ENCODE measurements at places on chromosomes 5 and 9. TPM values are rescaled to one million over a fixed set of nuclear protein-coding genes. Genes with fewer than 3 reads are reported as not detected.

GRCh38 chr9:83930881-83931280 lies 9.6 kb upstream of the KIF27 start:
- no peaks in the 10 kb centered on the region for H3K27me3 ChIP-seq
- no peak overlapping the region for H3K27ac ChIP-seq
- H3K4me1 ChIP-seq = no peaks in the 10 kb centered on the region

GRCh38 chr9:92696619-92697018 lies 26.7 kb upstream of the IPPK start:
- H3K4me3 ChIP-seq = no peak overlapping the region
- H3K27ac ChIP-seq = no peak overlapping the region
- H3K36me3 ChIP-seq = no peaks in the 10 kb centered on the region
- DNase-seq = no peak
- no peaks in the 10 kb centered on the region for H3K4me1 ChIP-seq

DNA sequence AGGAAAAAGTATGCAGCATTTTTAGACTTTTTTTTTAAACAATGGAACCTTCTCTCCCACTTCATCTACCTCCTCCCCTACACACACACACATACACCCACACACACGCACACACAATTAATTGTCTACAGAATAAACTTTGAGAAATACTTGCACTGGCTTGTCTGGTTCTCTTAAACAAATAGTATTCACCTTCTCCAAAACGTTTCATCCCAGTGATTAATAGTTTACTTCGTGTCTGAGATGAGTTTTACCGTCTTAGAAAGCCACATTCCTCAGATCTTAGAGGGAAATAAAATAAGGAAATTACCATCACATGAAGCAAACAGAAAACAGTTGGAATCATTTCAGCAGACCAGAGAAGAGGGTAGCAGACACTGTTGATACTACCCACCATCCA lies 570.6 kb upstream of the CLINT1 start:
- no peaks in the 10 kb centered on the region for H3K4me1 ChIP-seq
- H3K27me3 ChIP-seq = no peaks in the 10 kb centered on the region
- no peak for DNase-seq
- no peaks in the 10 kb centered on the region for H3K36me3 ChIP-seq

DNA sequence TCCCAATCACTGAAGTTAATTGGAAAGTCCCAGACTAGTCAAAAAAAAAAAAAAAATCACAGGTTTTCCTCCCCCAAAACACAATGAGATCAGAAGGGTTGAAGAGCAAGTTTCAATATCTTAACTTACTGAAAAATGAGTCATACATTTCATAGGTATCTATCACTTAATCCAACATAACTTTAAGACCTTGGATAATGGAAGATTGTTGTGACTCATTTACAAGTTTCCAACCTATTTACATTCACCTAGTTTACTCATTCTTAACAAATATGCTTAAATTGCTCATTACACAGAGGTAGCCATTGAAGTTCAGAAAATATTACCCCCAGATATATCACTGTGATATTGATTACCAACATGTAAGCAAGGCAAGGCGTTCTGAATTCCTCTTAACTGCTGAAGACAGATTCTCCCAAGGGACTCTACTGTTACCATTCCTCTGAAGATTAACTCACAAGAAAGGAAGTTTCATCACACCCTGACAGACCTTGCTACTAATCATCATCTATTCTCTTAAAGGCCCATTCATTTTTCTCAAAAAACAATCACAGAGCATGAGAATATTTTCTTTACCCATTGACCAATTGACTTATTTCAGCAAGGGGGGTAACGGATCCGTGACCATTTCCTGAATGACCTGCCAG lies 563.8 kb downstream of the TLE1 start:
- H3K4me1 ChIP-seq = no peaks in the 10 kb centered on the region
- H3K27ac ChIP-seq = no peak overlapping the region
- no peaks in the 10 kb centered on the region for H3K27me3 ChIP-seq
- H3K36me3 ChIP-seq = no peaks in the 10 kb centered on the region

GRCh38 chr9:127780126-127780885 lies 1.8 kb upstream of the SH2D3C start:
- DNase-seq = no peak
- H3K27me3 ChIP-seq = no peaks in the 10 kb centered on the region
- no peak overlapping the region for H3K27ac ChIP-seq
- no peaks in the 10 kb centered on the region for H3K4me1 ChIP-seq
- H3K36me3 ChIP-seq = no peaks in the 10 kb centered on the region
- H3K4me3 ChIP-seq = no peak overlapping the region

- no peak overlapping the region for H3K4me3 ChIP-seq
- H3K36me3 ChIP-seq = no peaks in the 10 kb centered on the region
- no peaks in the 10 kb centered on the region for H3K27me3 ChIP-seq
- no peak for DNase-seq
- no peaks in the 10 kb centered on the region for H3K4me1 ChIP-seq
These were observed 28.0 kb downstream of the ADAMTSL1 start for GRCh38 chr9:18501949-18502348.

GRCh38 chr5:61180886-61181285 lies 18.6 kb upstream of the SMIM15 start:
- H3K27me3 ChIP-seq = no peaks in the 10 kb centered on the region
- H3K27ac ChIP-seq = no peak overlapping the region
- H3K4me1 ChIP-seq = no peaks in the 10 kb centered on the region

DNA sequence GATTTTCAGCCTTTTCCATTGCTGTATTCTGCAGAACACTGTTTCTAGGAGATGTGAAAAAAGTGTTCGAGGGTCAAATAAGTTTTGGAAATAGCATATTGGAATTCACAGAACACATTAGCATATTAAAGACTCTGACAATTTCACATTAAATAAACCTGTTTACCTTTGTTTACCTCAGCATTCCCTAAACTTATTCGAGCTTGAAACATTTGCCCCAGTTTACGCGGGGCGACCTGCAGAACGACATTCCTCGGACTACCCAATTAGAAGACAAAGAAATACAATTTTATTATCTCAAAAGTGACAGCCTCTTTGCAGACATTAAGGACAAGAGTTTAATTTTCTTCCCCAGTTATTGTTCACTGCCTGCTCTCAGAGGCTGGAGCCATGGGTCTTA lies 110.3 kb upstream of the NFIB start:
- no peaks in the 10 kb centered on the region for H3K27me3 ChIP-seq
- H3K36me3 ChIP-seq = no peaks in the 10 kb centered on the region
- no peak overlapping the region for H3K27ac ChIP-seq
- H3K4me1 ChIP-seq = no peaks in the 10 kb centered on the region
- H3K4me3 ChIP-seq = no peak overlapping the region

DNA sequence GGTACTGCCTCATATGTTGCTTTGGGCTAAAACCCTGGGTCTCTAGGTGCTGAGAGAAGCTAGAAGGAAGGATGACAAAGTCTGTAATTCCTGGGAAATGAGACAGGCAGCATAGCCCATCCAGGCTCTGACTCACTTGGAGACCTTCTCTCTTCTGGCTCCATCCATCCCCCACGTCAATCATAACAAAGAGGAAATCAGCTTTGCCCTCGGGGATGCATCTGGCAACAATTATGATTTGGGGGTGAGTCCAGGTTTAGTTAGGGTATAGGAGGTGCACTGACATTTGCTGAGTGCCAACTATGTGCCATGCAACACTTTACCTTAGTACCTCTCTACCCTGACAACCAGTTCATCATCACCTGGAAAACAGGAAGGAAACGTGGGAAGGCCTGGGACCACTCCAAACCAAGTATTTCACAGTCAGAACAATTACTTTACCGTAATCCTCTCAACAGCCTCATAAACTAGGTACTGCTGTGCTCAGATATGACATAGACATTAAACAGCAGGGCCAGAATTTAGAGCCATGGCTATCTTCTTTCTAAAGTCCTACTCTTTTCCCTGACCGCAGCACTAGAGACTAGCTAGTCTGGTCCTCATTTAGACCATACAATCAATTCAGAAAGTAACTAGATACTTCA lies 39.1 kb upstream of the GZMA start:
- no peak overlapping the region for H3K4me3 ChIP-seq
- H3K27ac ChIP-seq = no peak overlapping the region
- H3K27me3 ChIP-seq = no peaks in the 10 kb centered on the region
- H3K4me1 ChIP-seq = no peaks in the 10 kb centered on the region
- H3K36me3 ChIP-seq = no peaks in the 10 kb centered on the region

- no peak overlapping the region for H3K27ac ChIP-seq
- H3K4me3 ChIP-seq = no peak overlapping the region
- no peak for DNase-seq
- H3K4me1 ChIP-seq = no peaks in the 10 kb centered on the region
These were observed 21.8 kb upstream of the CEP72 start for GRCh38 chr5:590346-590745.

GRCh38 chr5:68544648-68545552 lies 329.3 kb downstream of the PIK3R1 start:
- no peaks in the 10 kb centered on the region for H3K27me3 ChIP-seq
- H3K4me3 ChIP-seq = no peak overlapping the region
- H3K4me1 ChIP-seq = no peaks in the 10 kb centered on the region
- H3K27ac ChIP-seq = peak overlapping the region; percentile 55
- DNase-seq = no peak

DNA sequence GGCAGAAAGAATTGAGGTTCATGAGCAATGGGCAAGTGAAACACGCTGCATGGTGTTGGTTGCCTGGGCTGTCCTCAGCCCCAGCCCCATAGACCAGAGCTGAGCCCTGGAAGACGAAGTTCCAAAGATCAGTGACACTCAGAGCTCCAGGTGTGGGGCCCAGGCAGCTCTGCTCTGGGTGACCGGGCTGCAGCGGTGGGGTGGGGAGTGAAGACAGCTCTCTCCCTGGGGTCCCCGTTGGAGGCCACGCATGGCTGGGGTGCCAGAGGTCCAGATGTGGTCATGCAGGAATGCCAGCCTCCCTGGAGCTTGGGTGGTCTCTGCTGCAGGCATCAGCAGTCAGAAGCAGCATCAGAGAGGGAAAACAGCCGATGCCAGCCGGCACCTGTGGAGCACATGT lies 165.0 kb upstream of the ERCC6L2 start:
- no peak overlapping the region for H3K27ac ChIP-seq
- H3K36me3 ChIP-seq = no peaks in the 10 kb centered on the region

DNA sequence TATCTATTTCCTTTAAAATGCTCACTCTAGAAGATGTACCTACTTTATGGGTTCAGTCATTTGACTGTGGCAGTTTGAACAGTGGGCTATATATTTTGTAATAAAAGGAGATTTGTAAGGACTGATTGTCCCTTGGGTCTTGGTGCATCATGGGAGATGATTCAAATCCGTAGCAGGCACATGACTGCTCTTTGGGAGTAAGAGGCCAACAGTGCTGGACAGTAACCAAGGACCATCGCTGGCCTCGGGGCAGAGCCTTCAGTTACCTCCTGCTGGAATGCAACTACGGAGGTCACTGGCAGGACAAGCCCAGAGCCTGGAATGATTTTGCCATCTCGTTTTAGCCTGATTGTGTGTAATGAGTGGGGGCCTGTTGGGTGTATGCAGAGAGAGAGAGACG lies 7.0 kb upstream of the MAMDC2 start:
- H3K36me3 ChIP-seq = no peaks in the 10 kb centered on the region
- H3K4me1 ChIP-seq = no peaks in the 10 kb centered on the region
- no peak overlapping the region for H3K4me3 ChIP-seq

Gene JAKMIP2
- total RNA-seq = 0.73 TPM

Gene KDM4C
- total RNA-seq = 80.9 TPM

Gene ALDOB
- 0.66 TPM for total RNA-seq

Gene PCDHB4
- 9.2 TPM for total RNA-seq

Gene RGS7BP
- 0.29 TPM for total RNA-seq

Gene TSSK1B
- 0.33 TPM for total RNA-seq

Gene NR4A3
- 34.1 TPM for total RNA-seq

Gene AHRR
- total RNA-seq = not detected

Gene APC
- total RNA-seq = 65.1 TPM

Gene RFESD
- total RNA-seq = 4.3 TPM

Gene SPACA9
- total RNA-seq = 5.0 TPM

Gene PDE8B
- 4.9 TPM for total RNA-seq

Gene UBE2QL1
- 1.8 TPM for total RNA-seq
